ENCODE measurements at places on chromosomes 6 and 20.

DNA sequence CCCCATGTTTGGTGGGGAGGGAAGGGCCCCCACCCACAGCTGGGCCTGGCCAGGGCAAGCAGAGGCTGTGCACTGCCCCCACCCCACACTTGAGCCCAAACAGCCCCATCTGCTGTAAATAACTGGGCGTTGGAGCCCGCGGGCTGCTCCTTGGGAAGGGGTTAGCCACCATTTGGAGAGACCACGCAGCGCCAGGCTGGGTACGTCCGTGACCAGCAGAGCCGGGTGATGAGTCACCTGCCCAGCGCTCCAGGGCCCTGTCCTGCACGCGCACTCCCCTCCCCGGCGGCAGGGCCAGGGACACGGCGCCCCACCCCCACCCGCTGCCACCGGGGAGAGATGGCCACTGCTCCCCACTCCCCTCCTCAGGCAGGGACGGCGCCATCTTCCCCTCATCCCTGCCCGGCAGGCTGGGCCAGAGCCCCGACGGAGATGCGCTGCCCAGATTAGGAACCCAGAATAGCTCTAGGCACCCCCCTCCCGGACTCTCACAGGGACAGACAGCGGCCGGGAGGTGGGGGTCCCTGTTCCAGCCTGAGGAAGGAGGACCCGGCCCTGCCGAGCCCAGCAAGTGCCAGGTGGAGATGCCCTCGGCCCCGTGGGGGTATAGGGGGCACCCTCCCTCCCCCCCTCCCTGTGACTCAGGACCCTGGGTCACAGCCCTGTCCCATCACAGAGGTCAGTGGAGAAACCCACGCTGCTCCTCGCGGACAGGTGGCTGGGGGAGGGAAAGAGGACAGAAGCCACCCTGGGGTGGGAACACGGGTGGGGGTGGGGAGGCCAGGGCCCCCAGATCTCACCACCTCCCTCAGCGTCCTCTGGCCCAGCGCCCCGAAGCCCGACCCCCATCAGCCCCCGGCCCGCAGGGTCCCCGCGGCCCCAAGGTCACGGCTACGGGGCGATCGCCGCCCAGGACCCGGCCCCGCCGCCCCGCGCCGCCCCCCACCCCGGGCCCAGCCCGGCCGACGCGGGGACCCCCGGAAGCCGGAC lies 642 bp downstream of the EEF1A2 start:
- no peak for DNase-seq

DNA sequence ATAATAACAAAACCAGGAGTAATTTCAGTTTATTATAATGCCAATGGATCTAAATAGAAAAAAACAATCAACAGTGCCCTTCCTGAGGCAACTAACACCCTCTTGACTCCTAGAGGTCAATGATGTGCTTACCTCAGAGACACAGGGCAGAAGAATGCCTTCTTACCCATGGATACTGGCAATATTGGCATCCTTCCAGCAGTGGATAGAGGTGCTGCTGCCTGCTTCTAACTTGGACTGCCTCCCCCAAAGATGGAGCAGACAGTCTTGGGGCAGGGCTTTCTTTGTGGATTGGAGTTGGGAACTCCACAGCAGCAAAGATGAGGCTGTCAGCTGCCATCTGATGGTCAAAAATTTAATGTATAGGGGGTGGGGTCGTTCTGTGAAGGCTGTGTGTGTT lies 78.7 kb downstream of the AK9 start:
- no peak for DNase-seq

DNA sequence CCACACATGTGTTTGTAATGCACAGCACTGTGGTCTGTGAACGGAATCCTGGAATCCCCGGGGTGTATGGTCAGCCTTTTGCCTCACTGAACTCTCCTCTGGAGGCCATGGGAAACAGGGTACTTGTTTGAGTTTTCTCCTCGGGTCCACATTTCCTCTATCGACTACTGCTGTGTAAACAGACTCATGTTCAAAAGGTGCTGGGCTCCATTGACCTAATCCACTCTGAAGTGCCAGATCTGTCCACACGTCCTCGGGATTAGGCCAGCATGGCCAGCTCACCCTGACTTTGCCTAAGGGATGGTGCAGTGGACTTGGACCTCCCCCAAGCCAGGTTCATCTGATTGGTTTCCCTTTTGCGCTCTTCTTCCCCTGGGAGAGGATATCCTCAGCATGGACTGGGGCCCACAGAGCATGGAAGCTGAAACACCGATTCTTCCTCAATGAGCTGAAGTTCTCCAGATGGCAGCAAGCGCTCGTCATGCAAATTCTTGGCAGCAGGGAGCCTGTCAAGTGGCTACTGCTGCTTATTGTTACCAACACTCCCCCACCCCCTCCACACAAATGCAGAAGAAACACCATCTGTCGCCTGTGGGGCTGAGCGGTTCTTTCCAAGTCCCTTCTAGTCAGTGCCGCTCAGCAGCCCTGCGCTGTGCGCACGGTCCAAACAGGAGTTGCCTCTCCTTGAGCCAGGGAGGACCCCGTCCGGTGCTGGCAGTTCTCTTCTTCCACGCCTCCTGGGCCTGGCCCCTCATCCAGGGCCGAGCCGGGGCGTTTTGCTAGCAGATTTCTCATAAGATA lies 292.6 kb upstream of the MARCKS start:
- no peak for DNase-seq

DNA sequence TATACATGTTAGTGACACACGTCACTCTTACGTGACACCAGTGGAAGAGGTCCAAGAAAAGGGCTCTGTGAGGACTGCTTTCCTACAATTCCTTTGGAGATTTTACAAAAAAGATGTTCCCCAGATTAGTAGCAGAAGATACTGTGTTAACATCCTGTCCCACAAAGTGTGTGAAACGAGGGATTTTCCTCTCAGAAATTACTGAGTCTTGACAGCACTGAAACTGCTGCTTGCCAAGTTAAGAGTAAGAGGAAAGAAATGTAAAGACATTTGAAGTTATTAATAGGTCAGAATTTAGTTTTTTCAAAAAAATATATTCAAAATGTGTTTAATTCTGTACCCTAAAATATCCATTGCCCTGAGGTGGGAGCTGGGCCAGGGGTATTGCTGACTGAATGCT lies 58.8 kb upstream of the MAP7 start:
- DNase-seq, result no peak

GRCh38 chr20:37234254-37234581 lies 27.4 kb downstream of the GHRH start:
- no peak for DNase-seq

All from CD4-positive, alpha-beta T cell treated with Interleukin-2 at 100 ng/mL for 4 hours (primary cell).